ENCODE measurements at places on chromosomes 13 and 19. TPM values are rescaled to one million over a fixed set of nuclear protein-coding genes. Genes with fewer than 3 reads are reported as not detected.

BLOC1S3 gene
- total RNA-seq, result 7.8 TPM

ZNF345 gene
- 2.3 TPM for total RNA-seq

ENOX1 gene
- 1.1 TPM for total RNA-seq

U2AF1L4 gene
- total RNA-seq, result 28.7 TPM

URI1 gene
- total RNA-seq, result 54.9 TPM

SIGLEC10 gene
- total RNA-seq, result 0.64 TPM

GSX1 gene
- not detected for total RNA-seq

ADAMTS10 gene
- total RNA-seq, result 4.7 TPM

VSTM1 gene
- not detected for total RNA-seq

CEACAM4 gene
- total RNA-seq, result 0.73 TPM

NPHS1 gene
- total RNA-seq, result not detected

NEK5 gene
- total RNA-seq, result 0.48 TPM

FCAR gene
- 1.0 TPM for total RNA-seq

CARS2 gene
- 41.3 TPM for total RNA-seq

RASAL3 gene
- total RNA-seq, result 1.3 TPM

SLC25A15 gene
- 5.0 TPM for total RNA-seq

FCER2 gene
- 0.54 TPM for total RNA-seq

TEX29 gene
- total RNA-seq, result 1.2 TPM

SYDE1 gene
- 4.9 TPM for total RNA-seq

KCTD4 gene
- not detected for total RNA-seq

KL gene
- total RNA-seq, result 1.2 TPM

FAM216B gene
- total RNA-seq, result not detected

TMEM238 gene
- 1.1 TPM for total RNA-seq

SPC24 gene
- 0.71 TPM for total RNA-seq

ZNF578 gene
- total RNA-seq, result 0.71 TPM

CD22 gene
- 0.58 TPM for total RNA-seq

PLA2G4C gene
- total RNA-seq, result 114 TPM

CEACAM19 gene
- total RNA-seq, result 3.7 TPM

TNFSF13B gene
- total RNA-seq, result 0.91 TPM

CYP4F2 gene
- not detected for total RNA-seq

CNFN gene
- total RNA-seq, result not detected

ZNF90 gene
- not detected for total RNA-seq

ZNF66 gene
- 0.39 TPM for total RNA-seq

ICAM4 gene
- total RNA-seq, result not detected

TEX101 gene
- total RNA-seq, result not detected

TPTE2 gene
- not detected for total RNA-seq

CCDC194 gene
- total RNA-seq, result 0.51 TPM

KCNN4 gene
- 0.26 TPM for total RNA-seq

SWSAP1 gene
- total RNA-seq, result 1.3 TPM

ZNF546 gene
- 3.7 TPM for total RNA-seq

FXYD1 gene
- 554 TPM for total RNA-seq

All from psoas muscle (tissue), 8 donors.